ENCODE measurements at places on chromosomes 3 and 15. TPM values are rescaled to one million over a fixed set of nuclear protein-coding genes. Genes with fewer than 3 reads are reported as not detected.

Gene SNUPN
- total RNA-seq, result 23.4 TPM

Gene SLC24A5
- total RNA-seq, result 0.11 TPM

Gene A4GNT
- not detected for total RNA-seq

Gene RTP1
- 5.1 TPM for total RNA-seq

Gene AHSG
- total RNA-seq, result not detected

Gene COL6A5
- not detected for total RNA-seq

Gene UBAP1L
- total RNA-seq, result 1.6 TPM

DNA sequence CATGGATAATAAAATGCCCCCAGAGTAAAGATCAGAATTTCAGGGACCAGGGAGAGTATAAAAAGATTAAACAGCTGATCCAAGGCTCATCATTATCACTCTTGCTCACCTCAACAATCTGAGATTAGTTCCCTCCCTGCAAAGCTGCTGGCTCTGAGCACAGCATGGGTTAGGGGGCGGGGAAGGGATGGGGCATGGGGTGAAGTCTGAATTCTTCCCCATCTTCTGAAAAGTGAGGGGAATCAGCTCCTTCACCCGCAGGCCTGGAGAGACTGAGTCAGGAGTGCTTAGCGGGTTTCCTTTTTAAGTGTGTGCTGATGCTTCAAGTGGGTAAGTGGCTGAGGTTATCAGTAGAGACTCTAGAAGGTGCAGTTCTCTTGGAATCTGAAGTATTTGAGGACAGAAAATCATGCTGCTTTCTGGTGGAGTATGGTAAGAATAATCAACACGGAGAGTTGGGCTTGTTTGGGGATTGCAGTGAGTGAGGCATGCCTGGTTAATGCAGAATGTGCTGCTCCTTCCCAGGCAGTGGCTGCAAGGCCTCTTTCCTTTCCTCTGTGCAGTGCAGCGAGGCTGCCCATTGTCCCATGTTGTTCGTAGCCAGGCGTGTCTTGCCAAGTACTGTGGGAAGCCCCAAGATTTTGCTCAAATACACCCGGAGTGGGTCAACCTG, 59.2 kb upstream of the TRAK1 start:
- DNase-seq, result no peak

DNA sequence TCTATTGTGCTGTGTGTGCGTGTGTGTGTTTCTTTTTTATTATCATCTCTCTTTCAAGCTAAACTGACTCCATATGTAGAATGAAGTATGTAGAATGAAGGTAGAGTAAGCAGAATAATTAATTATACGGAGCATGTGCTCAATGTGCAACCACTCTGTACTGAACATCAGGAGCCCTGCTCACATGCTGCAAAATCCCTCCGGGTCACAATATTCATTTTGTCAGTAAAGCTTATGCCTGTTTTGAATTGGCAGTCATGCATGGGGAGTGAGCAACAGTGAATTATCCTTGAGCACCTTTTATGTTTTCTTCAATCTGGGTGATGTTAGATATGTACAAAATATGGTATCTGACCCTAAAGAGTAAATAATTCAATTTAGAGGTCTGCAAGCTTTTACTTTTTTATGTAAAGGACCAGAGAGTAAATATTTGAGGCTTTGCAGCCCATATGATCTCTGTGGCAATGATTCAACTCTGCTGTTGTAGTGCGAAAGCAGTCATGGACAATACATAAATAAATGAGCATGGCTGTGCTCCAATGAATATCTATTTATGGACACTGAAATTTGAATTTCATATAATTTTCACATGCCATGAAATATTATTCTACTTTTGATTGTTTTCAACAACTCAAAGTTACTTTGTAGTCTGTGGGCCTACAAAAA, 199.9 kb downstream of the VGLL3 start:
- DNase-seq, result no peak

- DNase-seq, result no peak
These were observed 21.4 kb upstream of the BMF start for GRCh38 chr15:40130118-40130517.

DNA sequence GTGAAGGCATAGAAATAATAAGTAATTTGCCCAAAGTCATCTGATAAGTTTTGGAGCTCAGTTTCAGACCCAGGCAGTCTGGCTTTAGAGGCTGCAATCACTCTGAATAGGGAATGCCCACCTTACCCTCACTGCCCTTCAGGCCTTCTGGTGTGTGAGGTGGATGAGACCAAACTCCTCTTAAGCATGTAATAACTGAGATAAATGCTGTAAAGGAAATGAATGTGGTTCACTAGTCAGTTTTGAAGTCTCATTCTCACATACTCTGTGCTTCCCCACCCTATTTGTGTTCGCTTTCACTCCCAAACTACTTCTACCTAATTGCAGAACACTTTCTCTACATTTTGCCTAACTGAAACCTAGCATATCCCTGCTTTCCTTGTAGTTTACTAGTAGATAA, 144.1 kb downstream of the FILIP1L start:
- no peak for DNase-seq

DNA sequence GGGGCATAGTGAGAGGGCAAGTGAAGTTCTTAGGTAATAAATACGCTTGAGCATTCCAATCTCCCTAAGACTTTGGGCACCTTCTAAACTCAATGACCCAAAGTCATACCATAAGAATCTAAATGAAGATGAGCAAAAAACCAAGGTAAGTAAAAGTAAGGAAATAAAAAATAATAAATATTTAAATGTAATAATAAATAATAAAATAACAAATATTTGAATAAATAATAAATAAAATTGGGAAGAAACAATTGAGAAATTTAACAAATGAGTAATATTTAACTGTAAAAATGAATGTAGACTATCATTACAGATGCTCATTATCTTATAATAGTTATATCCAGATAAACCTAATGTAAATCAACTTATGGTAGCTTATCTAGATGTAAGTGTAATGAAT, 391.7 kb downstream of the WDR72 start:
- no peak for DNase-seq

- DNase-seq, result no peak
These were observed 38.6 kb downstream of the GASK1A start for GRCh38 chr3:43017593-43018195.

DNA sequence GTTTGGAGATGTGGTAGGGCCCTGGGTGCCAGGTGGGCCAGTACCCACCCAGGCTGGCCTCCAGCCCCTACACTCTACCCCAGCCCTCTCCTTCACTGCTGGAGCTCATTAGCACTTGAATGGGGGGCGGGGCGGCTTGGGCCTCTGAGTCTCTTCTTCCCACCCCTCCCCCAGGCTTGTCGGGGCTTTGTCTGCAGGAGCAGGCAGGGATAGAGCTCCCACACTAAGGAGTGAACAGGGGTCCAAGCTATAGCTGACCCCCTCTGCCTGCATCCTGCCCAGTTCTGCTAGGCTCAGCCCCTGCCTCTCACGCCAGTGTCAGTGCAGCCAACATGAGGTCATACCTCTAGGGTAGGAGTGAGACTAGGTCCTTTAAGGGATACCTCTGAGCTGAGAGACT, 5.2 kb downstream of the GNAI2 start:
- peak; percentile 95 for DNase-seq

DNA sequence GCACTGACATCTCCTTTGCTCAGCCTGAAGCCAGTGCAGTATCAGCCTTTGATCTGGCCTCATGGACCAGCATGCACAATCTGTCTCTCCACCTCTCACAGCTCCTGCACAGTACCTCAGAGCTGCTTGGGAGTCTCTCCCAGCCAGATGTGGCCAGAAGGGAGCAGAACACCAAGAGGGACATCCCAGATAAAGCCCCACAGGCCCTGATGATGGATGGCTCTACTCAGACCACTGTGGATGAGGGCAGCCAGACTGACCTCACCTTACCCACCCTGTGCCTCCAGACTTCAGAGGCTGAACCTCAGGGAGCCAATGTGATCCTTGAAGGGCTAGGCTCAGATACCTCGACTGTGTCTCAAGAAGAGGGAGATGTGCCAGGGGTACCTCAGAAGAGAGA, 44.4 kb downstream of the CDAN1 start:
- DNase-seq, result no peak

GRCh38 chr3:58414538-58415197, 19.0 kb downstream of the PDHB start:
- peak; percentile 56 for DNase-seq

- peak; percentile 52 for DNase-seq
These were observed 539.0 kb downstream of the FGF12 start for GRCh38 chr3:192188218-192188835.

DNA sequence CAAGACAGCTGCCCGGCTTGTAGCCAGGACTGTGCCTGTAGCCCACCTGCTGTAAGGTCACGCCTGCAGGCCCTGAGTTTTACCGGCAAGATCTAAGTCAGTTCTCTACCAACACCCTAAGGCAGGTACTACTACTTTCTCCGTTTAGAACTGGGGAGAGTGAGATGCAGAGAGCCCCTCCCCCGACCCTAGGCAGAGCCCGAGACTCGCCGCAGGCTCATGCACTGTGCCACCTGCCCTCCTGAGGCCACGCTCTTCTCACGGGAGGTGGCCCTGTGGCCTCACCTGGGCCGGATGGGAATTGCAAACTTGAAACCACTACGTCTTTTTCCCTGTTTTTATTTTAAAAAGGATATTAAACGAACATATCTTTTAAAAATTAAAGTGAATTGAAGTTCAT, 36.9 kb upstream of the PCSK6 start:
- peak; percentile 80 for DNase-seq

- DNase-seq, result no peak
These were observed 8.1 kb upstream of the C2CD4B start for GRCh38 chr15:62173215-62173614.

GRCh38 chr3:69082361-69082760, 2.2 kb upstream of the UBA3 start:
- DNase-seq, result no peak

DNA sequence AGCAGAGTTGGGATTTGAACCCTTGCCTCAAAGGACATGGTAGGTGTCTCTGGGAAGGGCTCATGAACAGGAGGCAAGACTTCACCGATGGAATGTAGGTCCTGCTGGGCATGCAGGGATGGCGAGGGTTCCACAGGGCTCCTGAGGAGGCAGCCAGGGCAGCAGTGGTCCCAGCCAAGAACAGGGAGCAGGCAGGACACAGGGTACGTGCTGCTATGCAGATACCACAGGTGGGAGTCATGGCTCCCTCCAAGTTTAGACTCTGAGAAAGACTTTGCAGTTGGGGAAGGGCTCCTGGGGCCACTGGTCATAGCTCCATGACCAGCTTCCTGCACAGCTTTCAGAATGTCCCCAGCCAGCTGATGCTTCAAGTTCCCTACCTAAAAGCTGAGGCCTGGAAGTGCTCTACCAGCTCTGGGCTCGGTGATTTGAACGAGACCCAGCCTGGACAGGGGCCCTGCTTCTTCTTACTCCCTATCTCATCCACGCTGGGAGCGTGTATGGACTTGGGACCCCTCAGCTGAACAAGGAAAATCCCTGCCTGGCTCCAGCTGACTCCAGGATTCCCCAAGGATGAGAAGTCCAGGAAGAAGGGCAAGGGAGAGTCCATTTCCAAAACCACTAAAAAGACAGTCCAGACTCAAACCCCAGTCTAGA, 747 bp downstream of the MYL3 start:
- DNase-seq, result no peak

DNA sequence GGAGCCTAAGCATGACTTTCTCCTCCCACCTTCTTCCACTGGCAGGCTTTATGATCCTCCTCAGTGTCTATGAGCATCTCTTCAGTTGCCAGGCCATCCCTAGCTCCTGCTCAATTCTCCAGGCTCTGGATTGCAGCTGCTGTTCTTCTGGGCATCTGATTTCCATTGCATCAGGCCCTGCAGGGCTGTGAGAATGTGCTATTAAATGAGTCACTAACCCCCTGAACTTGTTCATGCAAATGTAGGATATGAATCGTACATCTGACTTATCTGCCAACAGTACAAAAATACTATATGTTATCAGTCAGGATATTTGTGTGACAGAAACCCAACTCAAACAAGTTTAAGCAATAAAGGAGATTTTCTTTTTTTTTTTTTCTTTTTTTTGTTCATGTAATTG, 11.9 kb downstream of the GPR176 start:
- DNase-seq, result no peak

DNA sequence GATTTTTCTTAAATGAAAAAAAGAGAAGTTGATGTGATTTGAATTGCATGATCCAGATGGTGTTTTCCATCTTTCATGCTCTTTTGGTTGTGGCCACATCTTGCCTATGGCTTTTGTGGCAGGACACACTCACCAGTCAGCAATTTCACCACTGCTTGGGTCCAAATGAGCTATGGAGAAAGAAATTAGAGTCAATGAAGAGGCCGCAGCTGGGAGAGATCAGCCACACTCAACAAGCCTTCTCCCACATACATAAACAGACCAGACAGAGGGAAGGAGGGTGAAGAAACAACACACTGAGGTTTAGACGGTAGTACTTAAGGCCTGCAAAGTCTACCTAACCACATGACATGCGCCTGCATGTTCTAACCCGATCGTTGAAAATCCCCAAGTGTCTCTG, 110.7 kb upstream of the CDIN1 start:
- no peak for DNase-seq

DNA sequence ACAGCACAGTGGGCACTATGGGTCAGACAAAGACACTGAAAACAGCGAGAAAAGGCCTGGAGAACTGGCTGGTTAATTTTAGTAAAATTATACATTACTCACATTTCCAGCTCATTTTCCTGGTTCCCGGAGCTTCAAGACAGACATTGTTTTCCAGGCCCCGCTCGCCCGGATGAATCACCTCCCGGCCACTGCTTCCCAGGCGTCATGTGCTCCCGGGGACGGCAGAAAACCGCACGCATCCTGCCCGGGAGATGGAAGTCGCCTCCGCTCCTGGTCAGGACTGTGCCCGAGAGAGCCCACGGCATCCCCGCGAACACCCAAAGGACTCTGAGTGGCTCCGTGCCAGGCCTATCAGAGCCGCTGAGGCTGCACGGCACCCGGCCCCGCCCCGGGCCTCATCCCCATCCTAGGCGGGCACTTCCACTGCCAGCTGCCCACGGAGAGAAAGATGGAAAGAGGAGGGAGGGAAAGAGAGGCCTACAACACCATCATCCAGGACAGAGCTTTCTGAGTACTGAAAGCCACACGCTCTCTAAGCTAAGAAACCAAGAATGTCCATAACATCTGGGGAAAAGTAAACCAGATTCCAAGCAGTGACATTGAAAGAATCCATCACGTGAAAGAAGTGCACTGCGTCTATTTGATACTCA, 75.1 kb downstream of the VGLL4 start:
- DNase-seq, result peak; percentile 61

GRCh38 chr15:59866642-59867041, 137.5 kb upstream of the FOXB1 start:
- DNase-seq, result no peak

GRCh38 chr3:48795997-48796732, 51.5 kb downstream of the PRKAR2A start:
- DNase-seq, result no peak

All from H7 (cell line).